Forelimb muscle (tissue), 1 donor: ENCODE measurements at places on chromosomes 13 and 19. TPM values are rescaled to one million over a fixed set of nuclear protein-coding genes. Genes with fewer than 3 reads are reported as not detected.

DNA sequence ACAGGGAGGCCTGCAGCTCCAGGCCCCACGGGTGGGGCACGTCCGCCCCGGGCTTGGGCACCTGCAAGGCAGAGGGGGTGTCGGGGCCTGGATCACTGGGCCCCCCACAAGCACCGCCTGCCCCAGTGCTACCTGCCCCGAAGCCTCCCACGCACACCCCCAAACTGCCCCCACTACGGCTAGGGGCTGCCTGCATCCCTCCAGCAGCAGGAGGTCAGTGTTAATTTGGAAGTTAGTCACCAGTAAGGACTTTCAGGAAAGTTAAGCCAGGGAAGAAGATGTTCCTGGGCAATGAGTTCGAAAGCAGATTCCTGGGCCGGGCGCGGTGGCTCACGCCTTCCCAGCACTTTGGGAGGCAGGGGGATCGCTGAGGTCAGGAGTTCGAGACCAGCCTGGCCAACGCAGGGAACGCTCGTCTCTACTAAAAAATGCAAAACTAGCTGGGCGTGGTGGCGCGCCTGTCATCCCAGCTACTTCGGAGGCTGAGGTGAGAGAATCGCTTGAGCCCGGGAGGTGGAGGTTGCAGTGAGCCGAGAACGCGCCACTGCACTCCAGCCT, 5.5 kb downstream of the PEAK3 start:
- DNase-seq = no peak

DNA sequence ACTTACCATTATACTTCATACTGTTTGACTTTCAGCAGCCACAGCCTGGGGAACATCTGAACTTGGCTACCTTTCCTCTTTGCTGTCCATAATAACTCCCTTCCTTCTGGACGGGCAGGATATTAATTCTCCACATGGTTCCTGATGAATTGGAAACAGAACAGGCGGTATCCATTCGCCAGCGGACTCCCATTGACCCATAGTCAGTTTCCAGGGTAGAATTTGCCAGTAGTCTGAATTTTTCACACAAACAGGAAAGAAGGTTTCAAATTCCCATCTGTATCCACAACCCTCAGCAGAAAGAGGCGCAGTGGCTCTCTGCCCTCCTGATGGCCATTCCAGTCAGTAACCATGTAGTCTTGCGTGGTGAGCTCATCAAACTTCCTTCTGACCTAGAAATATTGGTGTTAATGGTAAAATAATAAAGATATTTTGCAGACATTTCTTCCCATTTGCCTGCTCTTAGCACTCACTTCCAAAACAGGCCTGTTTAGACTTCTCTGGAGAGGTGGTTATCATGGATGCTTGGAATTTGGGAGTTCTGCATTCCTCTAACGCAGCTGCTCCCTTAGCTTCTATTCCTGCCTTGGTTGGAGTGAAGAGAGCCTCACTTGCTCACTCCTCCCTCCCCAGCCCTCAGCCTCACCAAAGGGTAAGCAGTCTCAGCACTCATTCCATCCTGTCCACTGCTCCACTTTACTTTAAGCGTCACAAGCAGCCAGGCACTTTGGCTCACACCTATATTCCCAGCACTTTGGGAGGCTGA, 75.0 kb upstream of the OXGR1 start:
- no peak for DNase-seq

The LILRA5 gene
- 0.44 TPM for polyA plus RNA-seq

DNA sequence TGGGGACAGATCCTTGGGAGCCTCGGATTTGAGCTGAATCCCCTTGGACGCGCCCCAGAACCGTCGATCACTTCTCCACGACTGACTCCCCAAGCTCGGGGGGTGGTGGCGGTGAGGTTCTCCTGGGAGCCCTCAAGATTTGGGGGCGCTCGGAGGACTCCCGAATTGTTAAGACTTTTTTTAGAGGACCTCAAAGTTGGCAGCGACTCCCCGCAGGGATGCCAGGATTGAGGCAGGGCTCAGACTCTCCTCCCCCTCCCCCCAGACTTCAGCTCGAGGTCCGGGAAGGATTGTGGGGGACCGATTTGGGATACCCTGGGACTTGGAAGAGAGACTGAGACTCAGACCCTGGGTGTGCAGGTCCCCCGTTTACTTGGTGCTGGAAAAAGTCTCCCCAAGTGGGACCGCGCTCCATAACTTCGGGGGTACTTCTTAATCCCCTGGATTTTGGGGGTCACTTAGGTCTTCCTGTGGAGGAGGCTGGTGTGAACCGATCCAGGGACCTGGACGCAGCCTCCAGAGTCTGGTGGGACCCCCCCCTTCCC, 665 bp downstream of the VASP start:
- DNase-seq = no peak

DNA sequence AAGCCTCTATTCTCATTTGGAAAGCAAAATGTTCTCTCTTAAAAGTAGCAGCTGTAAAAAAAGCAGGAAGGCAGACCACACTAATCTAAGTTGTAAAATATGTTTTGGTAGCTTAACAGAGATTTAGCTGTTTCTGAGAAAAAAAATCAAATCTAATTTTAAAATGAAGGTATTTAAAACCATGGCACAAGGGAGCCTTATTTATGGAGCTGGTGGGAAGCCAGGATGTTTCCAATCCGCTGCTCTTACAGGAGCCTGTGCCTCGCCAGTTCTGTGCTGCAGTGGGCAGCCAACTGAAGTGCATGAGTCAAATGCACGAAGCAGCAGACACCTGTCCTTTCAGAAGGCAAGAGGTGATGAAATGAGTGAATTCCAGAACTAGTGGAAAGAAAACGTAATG, 28.2 kb downstream of the GPC6 start:
- no peak for DNase-seq

DNA sequence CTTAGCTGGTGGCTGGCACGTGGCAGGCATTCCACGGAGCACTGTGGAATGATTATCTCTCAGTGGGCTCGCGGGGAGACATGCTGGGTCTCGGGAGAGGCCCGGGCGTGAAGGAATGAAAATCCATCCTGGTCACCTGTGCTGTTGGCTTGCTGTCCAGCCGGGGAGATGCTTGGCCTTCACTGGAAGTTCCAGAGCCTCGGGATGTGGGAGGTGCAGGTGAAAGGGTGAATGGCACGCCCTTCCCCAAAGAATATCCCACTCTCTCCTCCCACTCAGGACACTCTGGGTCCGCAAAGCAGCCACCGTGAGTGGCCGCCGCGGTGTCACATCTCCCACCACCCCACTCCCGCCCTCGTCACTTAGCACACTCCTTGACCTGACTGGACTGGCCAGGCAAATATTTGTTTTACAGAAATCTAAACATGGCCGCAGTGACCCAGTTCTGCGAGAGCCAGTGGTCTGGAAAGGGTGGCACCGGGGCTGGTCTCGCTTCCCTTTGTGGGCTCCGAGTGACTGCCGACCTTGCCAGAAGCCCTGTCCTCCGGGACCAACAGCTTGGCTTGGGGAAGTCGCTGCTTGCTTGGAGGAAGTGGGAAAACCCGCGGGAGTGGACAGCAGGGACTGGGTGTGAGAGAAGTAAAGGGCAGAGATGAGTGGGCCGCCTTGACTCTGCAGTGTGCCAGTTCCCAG, 8.0 kb downstream of the DPP9 start:
- no peak for DNase-seq

- DNase-seq = no peak
These were observed 114.8 kb downstream of the KATNAL1 start for GRCh38 chr13:30192320-30193093.

GRCh38 chr19:55365245-55365644, 2.2 kb upstream of the GARIN5B start:
- no peak for DNase-seq

The URAD gene
- polyA plus RNA-seq = not detected

GRCh38 chr19:54473071-54473891, at the start of gene CDC42EP5:
Gene CDC42EP5 (minus strand): TSS chr19:54473296. CDS start chr19:54465547, 7,749 bp downstream.
- DNase-seq = no peak

GRCh38 chr19:40519352-40520322, 52.8 kb downstream of the SPTBN4 start:
- DNase-seq = no peak

DNA sequence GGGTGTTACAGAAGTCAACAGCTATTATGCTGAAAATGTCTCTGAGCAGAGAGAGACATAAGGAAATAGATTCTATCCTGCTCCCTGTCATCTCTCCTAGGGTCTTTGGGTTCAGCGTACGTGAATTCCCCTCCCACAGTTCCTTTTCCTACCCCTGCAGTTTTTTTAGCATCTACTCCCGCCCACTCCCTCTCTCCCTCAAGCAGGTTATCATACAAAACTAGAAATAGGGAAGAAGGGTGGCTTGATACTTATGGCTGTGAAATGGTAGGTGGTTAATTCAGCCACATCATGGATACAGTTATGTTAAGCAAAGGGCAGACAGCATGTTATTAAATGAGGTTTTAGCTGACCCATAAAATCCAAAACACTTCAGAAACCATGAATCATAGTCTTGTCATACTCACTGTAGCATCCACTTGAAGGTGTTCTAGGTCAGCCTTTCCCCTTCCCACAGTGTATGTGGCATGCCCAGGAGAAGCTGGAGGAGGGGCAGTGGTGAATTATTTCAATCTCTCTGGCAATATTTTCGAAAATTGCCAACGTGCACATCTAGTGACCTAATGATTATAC, 236.8 kb upstream of the SERP2 start:
- DNase-seq = no peak

DNA sequence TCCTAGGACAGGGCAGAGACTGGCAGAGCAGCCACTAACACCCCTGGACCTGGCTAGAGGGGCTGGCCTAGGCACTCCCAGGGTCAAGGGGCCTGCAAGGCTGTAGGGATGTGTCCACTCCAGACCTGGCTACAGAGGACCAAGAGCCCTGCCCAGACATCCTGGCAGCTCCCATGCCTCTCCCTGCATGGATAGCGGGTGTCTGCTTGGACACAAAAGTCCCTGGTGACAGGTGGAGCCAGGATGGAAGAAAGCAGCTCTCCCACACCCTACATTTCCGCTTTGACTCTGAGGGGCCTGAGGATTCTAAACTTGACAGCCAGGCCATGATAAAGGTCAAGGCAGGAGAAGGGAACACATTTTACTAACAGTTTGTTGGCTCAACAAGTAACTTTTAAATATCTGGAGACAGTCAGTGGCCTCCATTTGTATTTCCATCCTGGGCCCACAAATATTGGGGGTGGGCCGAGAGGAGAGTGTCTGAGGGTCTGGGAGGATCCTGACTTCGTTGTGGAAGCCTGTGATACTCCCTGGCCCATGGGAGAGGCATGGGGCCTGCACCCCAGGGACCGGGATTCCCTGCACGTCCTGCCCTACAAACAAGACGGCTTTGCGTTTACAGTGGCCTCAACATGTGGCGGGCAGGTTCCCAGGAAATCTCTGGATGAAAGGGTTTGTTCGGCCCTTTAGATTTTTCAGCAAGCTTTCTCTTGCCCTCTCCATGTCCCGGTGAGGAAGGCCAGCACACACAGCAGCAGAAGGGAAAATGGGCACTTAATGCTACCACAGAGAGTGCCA, 19.8 kb upstream of the SLC7A9 start:
- DNase-seq = no peak

- DNase-seq = no peak
These were observed 894.9 kb upstream of the PCDH9 start for GRCh38 chr13:68125087-68125480.
